ENCODE measurements at places on chromosomes 3 and 15.

- DNase-seq, result no peak
These were observed 7.9 kb upstream of the FBXO22 start for GRCh38 chr15:75895731-75896130.

- DNase-seq, result no peak
These were observed 1371.6 kb upstream of the EPHA6 start for GRCh38 chr3:95442766-95443165.

- no peak for DNase-seq
These were observed 385.6 kb downstream of the SHQ1 start for GRCh38 chr3:72462595-72463011.

- no peak for DNase-seq
These were observed 10.1 kb upstream of the STRIT1 start for GRCh38 chr3:155303540-155304097.

GRCh38 chr3:184565421-184566211 is 4.0 kb downstream of the EPHB3 start:
- DNase-seq, result no peak

GRCh38 chr3:3675801-3676200 is 123.4 kb upstream of the LRRN1 start:
- DNase-seq, result no peak

DNA sequence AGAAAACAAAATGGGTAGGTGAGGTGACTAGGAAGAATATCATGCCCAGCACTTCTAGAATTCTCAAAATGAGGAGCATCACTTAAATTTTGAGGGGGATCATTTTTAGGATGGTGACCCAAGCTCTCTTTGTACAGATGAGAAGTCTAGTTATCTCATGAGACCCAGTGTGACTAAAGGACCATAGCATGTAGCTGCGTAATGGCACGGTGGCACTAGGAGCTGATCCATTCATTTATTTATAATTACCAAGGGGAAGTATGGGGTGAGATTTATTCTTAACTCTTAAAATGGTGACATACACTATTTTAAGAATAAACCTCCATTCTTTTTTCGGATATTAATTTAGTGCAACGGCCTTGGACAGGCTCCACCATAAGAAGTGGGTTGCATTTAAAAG is 8.3 kb downstream of the IQGAP1 start:
- DNase-seq, result no peak

DNA sequence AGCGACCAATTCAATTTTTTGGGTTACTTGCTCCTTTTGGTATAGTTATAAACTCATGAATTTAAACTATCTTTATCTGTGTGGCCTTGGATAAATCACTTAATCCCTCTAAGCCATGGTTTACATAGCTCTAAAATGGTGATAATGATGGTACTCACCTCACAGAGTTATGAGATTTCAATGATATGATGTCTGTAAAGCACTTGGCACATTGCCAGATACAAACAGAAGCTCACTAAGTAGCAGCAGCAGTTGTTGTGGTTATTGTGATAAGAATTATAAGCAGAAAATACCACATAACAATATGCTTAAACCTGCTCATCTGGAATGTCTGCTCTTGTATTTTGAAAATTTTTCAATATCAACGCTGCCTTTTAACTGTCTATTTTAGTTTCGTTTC is 185.1 kb upstream of the SNTN start:
- no peak for DNase-seq

GRCh38 chr3:22536541-22536940 is 666.6 kb upstream of the UBE2E2 start:
- no peak for DNase-seq

- DNase-seq, result no peak
These were observed 37.8 kb downstream of the DLG1 start for GRCh38 chr3:197260491-197261163.

DNA sequence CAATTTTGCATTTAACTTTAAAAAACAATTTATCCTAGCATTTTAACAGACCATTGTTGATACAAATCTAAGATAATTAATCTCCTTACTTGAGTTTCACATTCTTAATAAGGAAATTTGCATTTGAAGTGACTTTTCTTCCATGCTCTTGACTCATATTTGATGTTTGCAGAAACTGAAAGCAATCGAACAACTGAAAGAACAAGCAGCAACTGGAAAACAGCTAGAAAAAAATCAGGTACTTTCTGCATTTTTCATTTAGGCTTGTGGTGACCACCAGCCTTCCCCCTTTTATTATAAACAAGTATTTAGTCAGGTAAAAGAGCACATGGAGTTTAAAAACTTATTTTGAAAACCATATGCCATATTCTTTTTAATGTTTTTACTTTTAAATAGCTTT is 20.1 kb upstream of the SELENOT start:
- DNase-seq, result no peak

DNA sequence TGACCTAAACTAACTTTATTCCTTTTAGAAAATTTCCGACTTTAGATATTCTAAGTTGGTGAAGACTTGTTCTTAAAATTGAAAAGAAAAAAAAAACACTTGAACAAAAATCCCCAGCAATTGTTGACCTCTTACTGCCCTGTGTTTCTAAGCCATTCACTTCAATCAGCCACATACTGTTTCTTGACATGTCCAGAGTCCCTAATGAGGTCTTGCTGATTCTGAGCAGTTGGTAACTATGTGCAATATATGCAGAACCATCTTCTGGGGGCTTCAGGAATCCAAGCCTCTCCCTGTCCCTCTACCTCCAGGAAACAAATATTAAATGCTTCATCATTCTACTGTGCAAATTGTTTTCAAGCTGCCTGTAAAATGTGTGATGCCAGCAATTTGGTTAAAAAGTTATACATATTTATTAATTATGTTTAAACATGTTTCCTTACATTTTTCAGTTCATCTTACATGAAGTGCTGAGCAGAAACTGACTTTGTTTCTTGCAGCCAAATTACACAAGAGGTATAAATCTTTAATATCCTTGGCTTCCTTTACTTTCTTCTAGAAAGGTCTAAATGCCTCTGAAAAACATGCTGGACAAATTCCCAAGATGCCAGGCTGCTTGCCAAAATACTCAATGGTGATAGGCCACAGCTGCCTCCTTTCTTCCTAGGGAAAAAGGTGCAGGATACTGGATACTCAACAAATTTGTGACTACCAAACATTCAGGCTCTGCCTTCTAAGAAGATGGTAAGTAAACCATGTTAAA is 19.8 kb upstream of the GYG1 start:
- DNase-seq, result no peak

Data from stimulated activated CD4-positive, alpha-beta T cell treated with anti-CD3 and anti-CD28 coated beads, Interleukin-12 subunit alpha, Interleukin-12 subunit beta, amount 100 ng/mL, for 48 hours (primary cell).